AG04449 (cell line): ENCODE measurements at places on chromosomes 1 and 21.

DNA sequence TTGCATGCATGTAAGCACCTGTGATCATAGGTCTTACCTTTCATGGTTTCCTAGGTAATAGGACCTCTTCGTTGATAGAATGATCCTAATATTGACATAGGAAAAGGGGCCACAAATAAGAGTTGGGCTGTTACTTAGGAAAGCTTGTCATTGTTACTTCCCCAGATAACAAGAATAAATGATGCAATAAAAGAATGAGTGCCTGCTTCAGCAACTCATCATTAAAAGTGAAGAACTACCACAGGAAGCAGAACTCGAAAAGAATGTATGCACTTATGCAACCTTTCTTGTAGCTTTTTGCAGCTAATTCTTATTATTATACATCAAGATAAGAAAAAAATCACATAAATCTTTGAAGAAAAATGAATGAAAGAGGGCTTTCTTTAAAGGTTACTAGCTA lies 548.6 kb downstream of the LTN1 start:
- no peak for DNase-seq

GRCh38 chr1:96927125-96927524 lies 205.5 kb downstream of the PTBP2 start:
- DNase-seq = no peak

GRCh38 chr21:24183077-24183476 lies 1424.2 kb downstream of the MRPL39 start:
- DNase-seq = peak; percentile 36

- DNase-seq = no peak
Observed at GRCh38 chr1:180616439-180616838, 15.4 kb upstream of the XPR1 start.

GRCh38 chr1:24896176-24896575 lies 33.9 kb downstream of the RUNX3 start:
- no peak for DNase-seq

DNA sequence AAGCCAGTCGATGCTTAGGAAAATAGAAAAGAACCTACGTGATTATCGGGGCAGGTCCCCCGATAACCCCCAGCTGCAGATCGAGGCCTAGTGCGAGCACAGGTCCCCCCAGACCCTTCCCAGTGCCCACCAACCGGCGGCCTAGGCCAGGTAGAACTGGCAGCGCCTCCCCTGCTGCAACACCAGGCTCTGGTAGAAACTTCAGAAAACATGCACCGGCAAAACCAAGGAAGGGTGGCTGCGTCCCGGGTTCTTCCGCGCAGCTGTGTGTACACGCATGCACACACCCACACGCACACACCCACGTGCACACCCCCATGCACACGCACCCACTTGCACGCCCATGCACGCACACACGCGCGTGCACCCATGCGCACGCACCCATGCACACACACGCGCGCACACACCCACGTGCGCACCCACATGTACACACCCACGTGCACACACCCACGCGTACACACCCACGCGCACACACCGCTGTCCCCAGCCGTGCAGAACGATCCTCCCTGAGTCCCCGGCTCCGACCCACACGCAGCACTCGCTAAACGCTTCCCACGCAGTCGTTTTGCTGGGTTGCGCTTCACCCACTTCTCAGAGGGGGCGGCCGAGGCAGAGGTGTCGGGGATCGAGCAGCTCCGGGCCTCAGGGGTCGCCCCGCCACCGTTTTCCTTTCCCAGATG lies 5.2 kb downstream of the TSPEAR start:
- DNase-seq = no peak

DNA sequence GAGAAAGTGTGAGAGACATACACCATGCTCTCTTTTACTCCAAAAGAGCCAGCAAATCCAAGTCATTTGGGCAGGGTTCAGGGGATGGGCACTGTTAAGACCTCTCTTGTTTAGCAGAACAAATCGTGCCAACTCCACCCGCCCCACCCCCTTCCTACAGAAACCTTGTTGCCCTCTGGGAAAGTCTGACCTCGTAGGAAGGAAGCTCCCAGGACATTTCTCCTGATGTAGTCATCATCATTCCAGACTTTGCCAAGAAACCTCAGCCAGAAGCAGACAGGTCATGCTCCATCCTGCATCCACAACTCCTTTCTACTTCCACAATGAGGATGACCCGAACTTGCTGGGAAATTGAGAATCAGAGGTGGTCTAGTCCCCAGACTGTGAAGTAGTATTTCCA lies 57.7 kb downstream of the UBE2T start:
- DNase-seq = peak; percentile 38

DNA sequence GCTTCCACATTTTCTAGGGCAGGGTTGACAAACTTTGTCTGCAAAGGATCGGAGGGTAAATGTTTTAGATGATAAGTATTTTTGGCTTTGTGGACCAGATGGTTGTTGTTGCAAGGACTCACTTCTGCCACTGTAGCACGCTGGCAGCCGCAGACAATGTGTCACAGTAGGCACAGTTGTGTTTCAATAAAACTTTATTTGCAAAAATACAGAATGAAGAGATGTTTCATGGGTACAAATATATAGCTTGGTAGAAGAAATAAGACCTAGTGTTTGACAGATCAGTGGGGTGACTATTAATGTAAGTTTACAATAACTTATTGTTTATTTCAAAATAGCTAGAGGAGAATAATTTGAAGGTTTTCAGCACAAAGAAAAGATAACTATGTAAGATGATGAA lies 127.8 kb downstream of the GRIK3 start:
- DNase-seq = no peak

- DNase-seq = no peak
Observed at GRCh38 chr1:818618-819291, 105.0 kb upstream of the SAMD11 start.

DNA sequence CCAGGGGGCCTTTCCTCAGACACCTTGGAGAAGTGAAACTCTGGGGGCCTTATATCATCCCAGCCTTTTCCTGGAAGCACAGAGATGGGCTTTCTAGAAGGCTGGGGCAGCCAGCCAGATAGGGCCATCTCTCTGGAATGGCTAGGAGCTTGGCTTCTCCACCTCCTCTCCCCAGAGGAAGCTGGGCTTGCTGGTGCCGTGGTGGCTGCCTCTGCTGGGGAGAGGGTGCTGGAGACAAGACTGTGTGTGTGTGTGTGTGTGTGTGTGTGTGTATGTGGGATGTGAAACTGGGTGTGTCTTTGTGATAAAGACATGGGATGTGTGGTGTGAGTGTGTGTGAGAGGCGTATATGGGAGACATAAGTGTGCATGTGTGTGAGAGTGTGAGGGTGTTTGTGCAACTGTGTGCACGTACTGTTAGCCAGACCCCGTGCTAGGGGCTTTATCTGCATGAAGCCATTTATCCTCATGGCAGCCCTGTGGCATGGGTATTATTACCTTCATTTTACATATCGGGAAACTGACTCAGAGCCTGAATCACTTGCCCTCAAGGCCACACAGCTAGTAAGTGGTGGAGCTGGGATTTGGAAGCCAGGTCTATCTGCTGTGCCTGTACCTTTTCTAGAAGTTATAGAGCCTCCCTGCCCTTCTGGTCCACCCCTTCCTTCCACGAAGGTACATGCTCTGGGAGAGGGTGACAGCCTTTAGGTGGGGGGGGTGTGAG lies 44.2 kb downstream of the PTPRU start:
- DNase-seq = no peak
